Activated CD4-positive, alpha-beta T cell treated with anti-CD3 and anti-CD28 coated beads for 36 hours (primary cell): ENCODE measurements at places on chromosomes 2 and 18. TPM values are rescaled to one million over a fixed set of nuclear protein-coding genes. Genes with fewer than 3 reads are reported as not detected.

The FIGN gene
- total RNA-seq = not detected

The GPR45 gene
- total RNA-seq = not detected

The HTR2B gene
- total RNA-seq = 0.11 TPM

DNA sequence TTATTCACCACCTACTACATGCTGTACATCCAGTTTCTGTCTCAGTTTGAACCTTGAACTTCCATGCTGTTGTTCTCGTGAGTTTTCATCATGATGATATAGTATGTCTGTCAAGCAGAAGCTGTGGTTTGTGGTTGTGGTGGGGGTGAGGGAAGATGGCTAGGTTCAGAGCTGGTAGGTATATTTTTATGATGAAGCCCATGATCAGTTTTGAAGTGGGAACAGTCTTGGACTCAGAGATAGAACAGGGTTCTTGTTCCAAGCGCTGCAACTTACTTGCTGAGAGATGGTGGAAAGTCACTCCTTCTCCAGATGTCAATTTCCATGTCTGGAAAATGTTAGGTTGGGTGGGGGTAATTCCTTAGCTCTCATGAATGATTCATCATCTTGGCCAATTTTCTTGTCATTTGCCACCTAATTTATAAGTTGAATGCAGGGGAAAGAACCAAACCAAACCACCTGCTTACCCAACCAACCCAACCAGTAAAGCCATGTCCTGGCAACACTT, 21.6 kb downstream of the PMAIP1 start:
- peak; percentile 86 for DNase-seq

GRCh38 chr2:118269408-118270051, 181.3 kb downstream of the INSIG2 start:
- no peak for DNase-seq
